Right cardiac atrium (tissue), 5 donors: ENCODE measurements at places on chromosomes 6 and 20.
A peak's percentile ranks its signal among the peaks of the same experiment; 100 is the strongest.

GRCh38 chr20:61558726-61559125 is 306.7 kb downstream of the CDH4 start:
- DNase-seq = no peak

DNA sequence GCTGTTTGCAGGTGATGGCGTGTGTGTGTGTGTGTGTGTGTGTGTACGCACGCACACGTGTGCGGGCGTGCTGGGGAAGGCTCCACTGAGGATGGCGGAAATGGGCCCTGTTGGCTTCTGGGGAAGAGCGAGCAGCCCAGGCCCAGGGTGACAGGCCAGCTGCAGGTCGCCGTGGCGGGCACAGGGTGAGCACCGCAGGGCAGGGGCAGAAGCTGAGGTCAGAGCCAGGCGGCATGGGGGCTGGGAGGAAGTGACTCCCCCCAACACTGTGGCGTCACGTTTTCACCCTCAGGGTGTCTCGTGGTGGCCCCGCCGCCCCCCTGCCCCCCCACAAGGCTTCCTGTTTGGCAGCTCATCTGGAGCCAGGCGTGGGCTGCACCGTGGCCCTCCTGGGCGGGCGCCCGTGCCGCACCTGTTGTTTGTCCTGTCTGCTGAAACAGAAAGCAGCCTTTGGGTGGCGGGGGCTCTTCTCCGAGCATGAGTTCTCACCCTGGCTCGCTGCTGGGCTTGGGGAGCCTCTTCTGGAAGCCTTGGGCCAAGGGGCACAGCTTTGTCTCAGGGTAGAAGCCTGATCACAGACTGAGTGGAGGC is 7.1 kb downstream of the RBM38 start:
- peak; percentile 79 for DNase-seq

- no peak for DNase-seq
These were observed 6.5 kb downstream of the RIPOR2 start for GRCh38 chr6:24929242-24929641.

GRCh38 chr20:48366230-48366629 is 461.6 kb downstream of the PREX1 start:
- no peak for DNase-seq

- DNase-seq = no peak
These were observed 30.0 kb upstream of the FBXL4 start for GRCh38 chr6:98977671-98978292.

DNA sequence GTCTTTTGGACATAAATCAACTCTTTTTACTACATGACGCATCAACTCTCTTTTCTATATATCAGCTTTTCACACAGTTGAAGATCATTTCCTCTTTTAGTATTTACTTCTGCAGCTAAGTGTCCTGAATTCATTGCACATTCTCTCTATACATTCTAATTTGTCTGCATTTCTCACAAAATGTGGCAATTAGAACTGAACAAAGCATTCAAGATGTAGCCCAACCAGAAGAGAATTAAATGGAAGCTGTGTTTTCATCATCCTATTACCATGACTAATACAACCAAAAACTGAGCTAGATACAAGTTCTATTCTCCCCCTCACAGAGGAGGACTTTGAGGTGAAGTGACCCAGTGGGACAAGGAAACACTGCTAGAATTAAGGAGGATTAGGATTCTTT is 86.9 kb downstream of the PLCG1 start:
- no peak for DNase-seq

DNA sequence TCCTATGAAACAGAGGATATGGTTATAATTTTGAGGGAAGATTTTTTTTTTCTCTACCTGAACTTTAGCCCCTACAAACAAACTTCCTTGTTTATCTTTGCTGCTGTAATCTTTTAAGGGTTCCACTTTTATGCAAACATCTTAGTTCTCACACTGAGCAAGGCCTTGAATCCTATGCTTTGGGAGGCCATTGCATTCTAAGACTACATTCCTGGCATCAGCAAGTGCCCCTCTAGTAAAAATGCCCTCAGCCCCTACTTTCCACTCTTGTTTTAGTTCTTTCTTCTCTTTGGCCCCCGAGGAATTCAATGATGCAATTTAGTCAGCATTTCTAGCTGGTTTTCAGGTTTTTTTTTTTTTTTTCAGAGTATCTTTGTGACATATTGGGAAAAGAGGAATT is 8.1 kb upstream of the AHI1 start:
- DNase-seq = no peak

DNA sequence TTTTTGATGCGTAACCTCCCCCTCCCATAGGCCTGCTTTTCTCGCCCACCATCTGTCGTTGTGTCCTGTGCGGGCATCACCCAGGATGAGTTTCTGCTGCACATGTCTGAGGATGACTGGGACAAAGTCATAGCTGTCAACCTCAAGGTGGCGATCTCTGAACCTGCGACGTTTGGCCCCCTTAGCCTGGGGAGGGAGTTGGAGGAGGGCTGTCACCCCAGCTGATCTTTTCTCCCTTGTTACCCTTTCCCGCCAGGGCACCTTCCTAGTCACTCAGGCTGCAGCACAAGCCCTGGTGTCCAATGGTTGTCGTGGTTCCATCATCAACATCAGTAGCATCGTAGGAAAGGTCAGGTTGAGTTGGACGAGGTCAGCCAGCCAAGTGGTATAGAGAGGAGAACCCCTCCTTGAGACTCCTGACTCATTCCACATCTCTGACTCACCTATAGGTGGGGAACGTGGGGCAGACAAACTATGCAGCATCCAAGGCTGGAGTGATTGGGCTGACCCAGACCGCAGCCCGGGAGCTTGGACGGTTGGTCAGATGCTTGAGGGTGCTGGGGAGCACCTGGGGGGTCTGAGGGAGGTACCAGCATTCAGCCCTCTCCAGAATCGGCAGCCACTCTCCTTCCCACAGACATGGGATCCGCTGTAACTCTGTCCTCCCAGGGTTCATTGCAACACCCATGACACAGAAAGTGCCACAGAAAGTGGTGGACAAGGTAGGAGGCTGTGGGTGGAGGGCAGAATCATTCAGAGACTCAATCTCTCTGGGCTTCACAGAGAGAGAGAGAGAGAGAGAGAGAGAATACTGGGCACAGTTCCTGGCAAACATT is 954 bp downstream of the HSD17B8 start:
- DNase-seq = no peak

GRCh38 chr6:130933712-130934200 is 106.5 kb downstream of the SMLR1 start:
- peak; percentile 16 for DNase-seq

DNA sequence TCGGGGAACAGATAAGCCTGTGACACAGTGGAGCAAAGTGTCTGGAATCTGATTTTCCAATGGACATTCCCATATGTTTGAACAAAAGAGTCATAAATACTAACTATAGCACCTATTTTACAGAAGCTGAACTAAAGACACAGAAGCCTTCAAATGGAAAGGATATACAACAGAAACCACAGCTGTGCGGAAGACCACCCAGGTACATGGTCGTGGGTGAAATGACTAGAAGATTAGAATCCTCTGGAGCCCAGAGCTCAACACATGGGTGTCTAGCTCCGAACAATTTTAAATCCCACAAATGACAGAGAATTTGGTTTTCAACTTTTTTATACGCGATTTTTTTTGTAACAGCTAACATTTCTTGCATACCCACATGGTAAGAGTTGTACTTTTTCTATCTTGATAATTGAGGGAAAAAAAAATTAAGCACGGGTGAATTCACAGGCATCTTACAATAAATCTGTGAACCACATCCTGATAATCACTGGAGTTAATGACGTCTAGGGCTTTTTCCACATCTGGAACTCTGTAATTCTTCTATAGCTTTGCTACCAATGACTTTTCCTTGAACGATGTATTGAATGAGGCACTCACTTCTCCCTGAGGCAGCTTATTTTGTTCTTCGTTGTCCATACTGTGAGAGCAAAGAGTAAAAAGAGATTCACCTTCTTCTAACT is 271.1 kb upstream of the AGPAT4 start:
- DNase-seq = no peak

- no peak for DNase-seq
These were observed 236.6 kb downstream of the SLC24A3 start for GRCh38 chr20:19449051-19449450.

DNA sequence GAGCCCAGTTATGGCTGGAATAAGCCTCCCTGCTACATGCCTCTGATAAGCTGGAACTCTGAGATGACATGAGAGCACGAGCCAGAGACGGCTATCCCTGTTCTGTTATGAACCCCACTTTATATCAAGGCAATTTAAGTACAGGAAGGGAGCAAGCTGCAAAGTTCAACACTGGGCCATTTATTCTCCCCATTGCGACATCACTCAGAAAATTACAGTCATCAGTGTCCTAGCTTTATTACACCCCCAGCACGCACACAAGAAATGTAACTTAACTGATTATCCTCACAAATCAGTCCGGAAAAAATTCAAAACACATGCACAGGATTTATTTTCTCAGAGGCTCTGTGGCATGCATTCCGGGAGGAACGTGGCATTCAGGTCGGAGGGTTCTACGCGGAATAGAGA is 125.3 kb upstream of the SLC2A12 start:
- no peak for DNase-seq

GRCh38 chr20:17619351-17620093 is 49.6 kb downstream of the DSTN start:
- DNase-seq = peak; percentile 62

GRCh38 chr20:32585011-32585585 is at the start of gene NOL4L:
TSS of gene NOL4L (minus strand) at chr20:32585333. CDS start at chr20:32584890, 443 bp downstream.
- DNase-seq = peak; percentile 74

DNA sequence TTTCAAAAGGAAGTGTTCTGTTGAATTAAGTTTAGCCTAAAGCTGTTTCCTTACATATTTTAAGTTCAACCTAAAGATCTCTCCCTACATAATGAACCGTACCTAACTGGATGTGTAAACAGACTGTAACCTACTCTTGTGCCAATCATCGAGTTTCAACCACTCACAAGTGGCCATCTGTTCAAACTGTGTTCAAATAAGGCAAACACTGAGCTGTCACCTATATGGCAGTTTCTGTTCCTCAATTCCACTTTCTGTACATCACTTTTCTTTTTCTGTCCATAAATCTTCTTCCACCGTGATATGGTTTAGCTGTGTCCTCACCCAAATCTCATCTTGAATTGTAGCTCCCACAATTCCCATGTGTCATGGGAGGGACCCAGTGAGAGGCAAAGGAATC is 428.6 kb downstream of the HACE1 start:
- no peak for DNase-seq

DNA sequence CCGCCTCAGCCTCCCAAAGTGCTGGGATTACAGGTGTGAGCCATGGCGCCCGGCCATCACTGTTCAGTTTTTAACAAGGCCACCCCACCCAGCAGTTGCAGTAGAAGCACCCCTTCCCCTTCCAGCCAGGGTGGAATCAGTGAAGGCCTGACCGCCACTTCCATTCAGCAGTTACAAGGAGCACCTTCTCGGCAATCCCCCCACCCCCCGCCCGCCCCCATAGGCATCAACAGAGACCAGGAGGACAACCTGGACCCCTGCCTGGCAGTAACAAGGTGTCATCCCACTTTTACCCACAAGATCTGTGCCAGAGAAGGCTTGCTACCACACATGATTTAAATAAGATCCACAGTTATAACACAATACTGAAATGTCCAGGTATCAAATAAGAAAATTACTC is 23.1 kb downstream of the NCR2 start:
- DNase-seq = no peak

GRCh38 chr6:130655586-130655985 is 171.6 kb upstream of the SMLR1 start:
- DNase-seq = no peak

DNA sequence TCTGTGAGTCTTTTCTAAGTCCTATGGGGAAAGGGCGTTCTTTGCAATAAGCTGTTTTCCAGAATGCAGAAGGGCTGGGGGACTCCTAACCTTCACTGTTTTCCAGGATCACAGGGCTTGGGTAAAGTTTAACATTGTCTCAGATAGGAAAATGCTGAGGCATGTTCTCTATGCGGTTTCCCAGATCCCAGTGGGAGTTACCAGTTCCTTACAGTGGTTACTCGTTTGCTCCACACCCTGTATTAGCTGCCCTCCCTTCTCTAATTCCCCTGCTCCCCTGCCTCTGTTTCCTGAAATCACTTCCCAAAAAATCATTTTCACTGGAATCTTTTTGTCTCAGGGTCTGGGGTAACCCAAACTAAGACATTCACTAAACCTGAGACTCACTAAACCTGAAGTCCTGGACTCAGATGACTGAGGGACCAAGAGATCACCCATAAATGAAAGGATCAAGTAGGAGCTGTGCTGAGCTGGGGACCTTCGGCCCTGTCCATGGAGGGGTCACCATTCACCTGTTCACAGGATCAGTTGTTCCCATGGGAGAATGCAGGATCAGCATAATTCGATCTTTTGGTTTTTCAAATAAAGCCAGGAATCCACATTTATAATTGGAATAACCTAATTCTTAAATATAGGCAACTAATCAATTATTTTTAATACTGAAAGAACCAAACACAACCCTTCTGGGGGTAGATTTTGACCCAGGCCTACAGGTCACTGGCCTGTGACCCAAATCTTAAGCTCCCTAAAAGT is 76.2 kb downstream of the ISM1 start:
- no peak for DNase-seq

GRCh38 chr6:13553646-13554045 is 20.8 kb upstream of the SIRT5 start:
- no peak for DNase-seq

- DNase-seq = no peak
These were observed 52.8 kb downstream of the MYB start for GRCh38 chr6:135233686-135234491.

DNA sequence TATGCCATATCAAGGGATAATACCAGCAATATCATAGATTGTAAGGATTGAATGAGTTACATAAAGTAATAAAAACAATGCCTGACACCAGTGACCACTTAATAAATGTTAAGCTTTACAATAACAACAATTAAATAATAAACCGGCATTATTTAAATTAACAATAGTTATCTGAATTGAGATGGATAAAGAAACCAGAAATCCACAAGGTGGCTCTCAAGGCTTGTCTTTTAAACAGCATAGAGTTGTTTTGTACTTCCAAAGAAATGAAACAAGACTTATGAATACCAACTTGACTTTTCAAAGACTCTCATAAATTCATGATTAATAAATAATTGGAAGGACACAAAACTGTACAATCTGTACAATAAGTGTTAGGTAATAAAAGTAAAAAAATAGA is 203.1 kb downstream of the ASCC3 start:
- no peak for DNase-seq

- DNase-seq = no peak
These were observed 36.2 kb upstream of the DSP start for GRCh38 chr6:7505189-7505699.
